ENCODE measurements at places on chromosomes 16 and 17.

- no peak for DNase-seq
Observed at GRCh38 chr16:47916266-47916665, 239.5 kb downstream of the ABCC12 start.

GRCh38 chr16:17149904-17150483, 320.8 kb downstream of the XYLT1 start:
- no peak for DNase-seq

DNA sequence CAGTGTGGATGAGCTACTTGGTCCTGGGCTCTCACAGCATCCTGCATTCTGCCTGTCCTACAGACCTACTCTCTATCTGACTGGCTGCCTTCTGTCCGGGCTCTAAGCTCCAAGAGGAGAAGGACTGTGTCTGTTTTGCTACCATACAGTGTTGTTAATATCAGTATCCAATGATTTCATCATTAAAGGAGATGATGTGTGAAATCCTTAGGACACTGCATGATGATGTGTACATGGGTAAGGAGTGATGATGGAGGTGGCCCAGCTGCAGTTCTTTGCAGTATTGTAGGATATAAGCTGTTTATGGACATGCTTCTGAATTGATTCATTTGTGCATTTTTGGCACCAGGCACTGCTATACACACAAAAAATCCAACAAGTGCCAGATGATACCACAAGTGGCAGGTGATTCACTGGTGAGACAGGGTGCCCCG, 536.9 kb upstream of the CDH11 start:
- no peak for DNase-seq

- no peak for DNase-seq
Observed at GRCh38 chr17:7988750-7989178, 13.7 kb upstream of the GUCY2D start.

DNA sequence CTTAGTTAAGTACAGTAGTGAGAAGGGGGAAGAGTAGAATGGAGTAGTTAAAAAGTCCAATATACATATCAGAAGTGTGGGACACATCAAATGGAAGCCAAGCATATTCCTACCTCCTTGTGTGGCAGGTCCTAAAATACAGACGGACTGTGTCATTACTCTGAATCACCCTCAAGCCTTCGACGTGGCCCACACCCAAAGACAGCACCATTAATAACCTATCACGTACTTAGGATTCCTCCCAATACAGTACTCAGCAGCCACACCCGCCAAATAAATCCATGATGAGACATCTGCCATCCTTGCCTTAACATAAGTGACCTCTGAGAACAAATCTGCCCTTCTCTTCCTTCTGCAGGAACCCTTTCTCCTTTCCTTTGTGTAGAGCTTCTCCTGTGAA, 38.9 kb downstream of the UBE2G1 start:
- no peak for DNase-seq

- no peak for DNase-seq
Observed at GRCh38 chr17:61238455-61238933, 161.1 kb upstream of the TBX2 start.

- DNase-seq = no peak
Observed at GRCh38 chr17:5200360-5200759, 8.7 kb upstream of the ZNF594 start.

DNA sequence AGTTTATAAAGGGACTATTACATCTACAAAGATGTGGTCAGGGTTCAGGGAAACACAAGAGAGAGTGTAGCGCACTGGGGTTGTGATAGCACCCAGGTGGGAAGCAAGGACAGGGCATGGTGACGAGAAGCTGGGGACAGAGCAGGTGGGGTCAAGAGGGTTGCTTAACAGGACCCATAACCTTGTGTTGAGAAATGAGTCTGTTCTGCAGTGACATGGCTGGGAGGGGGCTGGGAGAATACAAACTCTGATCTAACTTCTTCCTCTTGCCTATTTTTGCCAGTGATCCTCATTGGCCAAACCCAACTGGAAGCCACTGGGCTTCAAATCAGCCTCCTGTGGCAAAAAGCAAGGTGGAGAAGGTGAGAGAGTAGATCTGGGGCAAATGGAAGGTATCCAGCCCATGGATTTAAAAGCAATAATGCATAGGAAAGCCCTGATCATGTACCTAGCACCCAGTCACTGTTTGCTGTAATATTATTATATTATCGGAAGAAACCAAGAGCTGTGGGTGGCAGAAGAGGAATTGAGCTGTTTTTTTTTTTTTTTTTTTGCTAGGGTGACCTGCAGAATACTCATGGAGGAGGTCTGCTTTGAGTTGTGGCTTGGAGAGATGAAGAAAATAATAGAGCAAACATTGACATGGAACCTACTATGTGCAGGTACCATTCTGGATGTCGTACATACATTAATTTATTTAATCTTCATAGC, 76.9 kb upstream of the ZFHX3 start:
- no peak for DNase-seq

GRCh38 chr16:46884513-46885293, 541 bp downstream of the GPT2 start:
- DNase-seq = no peak

GRCh38 chr16:83117810-83118209, 491.0 kb downstream of the CDH13 start:
- no peak for DNase-seq

DNA sequence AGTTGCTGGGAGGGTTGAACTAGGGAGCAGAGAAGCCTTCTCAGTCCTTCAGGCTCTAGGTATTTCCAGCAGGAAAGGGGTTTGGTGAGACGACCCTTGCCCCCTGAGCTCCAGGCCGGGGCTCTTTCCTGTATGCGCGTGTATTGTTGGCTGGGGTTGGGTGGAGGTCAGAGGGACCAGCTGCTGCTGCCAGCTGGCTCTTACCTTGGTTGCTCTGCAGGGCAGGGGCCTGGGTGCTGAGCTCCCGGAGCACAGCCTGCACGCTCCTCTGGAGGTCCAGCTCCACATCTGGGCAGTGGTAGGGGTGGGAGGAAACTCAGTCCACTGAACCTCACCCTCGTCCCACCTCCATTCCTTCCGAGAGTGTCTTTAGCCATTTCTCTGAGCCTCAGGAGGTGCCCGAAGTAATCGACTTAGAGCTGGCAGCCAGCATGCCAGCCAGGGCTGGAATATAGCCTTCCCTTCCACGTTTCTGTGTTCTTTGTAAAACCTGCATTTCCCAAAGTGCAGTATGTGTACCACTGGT, 28.0 kb downstream of the PIK3R6 start:
- no peak for DNase-seq

DNA sequence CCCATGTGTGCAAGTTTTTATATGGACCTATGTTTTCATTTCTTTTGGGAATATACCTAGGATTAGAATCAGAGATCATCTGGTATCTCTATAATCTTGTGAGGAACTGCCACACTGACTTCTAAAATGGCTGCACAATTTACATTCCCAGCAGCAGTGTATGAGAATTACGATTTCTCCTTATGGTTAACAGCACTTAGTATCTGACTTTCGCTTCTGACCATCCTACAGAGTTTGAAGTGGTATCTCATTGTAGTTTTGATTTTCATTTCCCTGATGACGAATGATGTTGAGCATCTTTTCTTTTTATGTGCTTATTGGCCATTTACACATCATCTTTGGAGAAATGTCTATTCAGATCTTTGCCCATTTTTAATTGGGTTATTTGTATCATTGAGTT, 10.0 kb downstream of the C16orf96 start:
- no peak for DNase-seq

DNA sequence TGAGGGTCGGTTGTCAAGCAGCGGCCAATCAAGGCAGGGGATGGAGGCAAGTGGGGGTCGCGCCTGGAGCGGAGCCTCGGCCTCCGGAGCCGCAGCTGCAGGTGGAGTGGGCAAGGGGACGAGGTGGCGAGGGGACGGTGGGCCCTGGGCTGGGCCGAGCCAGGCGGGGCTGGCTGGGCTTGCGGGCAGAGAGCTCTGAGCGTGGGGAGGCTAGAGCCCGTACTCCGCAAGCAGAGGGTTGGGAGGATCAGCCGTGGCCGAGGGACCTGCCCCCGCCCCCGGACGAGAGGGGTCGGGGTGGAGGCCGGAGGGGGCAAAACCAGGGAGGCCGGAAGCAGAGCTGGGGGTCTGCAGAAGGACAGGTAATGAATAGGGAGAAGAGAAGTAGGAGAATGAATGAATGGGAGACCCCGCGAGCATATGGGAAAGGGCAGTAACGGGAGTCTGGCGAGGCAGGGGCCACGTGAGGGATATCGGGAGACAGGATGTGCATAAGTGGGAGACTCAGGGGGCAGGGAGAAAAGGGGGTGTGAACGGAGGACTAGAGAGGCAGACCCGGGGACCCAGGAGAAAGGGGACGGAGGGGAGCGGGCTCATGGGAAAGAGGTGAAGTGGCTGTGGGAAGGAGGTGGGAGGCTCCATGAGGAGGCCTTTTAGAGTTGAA, at the start of gene KATNB1:
KATNB1 (plus strand) TSS at position 16 of the 664 bp plus-strand sequence. CDS start 1,474 bp downstream, outside the sequence.
- DNase-seq = no peak

- DNase-seq = no peak
Observed at GRCh38 chr17:82276938-82277337, 3.4 kb upstream of the CSNK1D start.

DNA sequence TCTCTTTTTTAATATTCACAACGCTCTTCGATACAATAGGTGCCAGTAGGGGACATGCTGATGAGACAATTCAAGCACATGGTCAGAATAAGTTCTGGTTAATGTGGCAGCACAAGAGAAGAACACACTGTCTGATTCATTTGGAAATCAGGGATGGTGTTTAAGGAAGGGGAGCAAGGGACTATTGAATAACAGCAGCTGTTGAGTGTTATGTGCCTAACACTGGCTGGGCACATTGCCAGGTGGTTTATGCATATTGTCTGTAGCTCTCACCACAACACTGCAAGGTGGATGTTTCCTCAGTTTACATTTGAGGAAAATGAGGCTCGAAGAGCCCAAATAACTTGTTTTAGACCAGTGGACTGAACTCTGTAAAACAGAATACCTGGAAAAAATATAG, 44.2 kb downstream of the LYRM9 start:
- DNase-seq = no peak

DNA sequence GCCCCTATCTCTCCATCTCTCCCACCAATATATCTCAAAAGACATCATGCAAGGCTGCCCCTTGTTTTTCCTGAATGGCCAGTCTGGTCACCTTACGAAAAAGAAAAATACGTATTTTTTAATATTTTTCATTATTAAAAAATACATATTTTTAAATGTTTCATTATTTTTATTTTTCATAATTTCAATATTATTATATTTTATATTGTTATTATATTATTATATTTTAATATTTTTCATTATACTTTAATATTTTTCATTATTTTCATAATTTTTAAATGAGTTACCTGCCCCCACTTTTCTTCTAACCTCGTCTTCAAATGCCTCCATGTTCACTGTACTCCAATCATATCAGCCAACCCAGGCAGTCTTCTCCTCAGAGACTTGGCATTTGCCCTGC, 116.0 kb upstream of the ERCC4 start:
- no peak for DNase-seq

GRCh38 chr17:60137731-60138130, 12.0 kb upstream of the CA4 start:
- no peak for DNase-seq

DNA sequence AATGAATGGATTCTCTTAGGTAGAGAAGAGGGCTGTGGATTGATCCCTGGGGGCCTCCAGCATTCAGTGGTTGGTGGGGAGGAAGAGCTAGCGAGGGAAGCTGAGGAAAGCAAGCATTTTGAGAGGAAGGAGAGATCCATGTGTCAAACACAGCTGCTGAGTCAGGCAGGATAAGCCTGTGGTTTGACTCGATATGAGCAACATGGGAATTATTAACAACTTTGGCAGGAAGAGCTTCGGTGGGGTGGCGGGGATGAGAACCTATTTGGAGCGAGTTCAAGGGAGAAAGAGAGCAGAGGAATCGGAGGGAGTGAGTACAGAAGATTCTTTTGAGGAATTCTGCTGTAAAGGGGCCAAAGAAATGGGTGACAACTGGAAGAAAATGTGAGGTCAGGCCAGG, 59.5 kb upstream of the CDC42EP4 start:
- no peak for DNase-seq

DNA sequence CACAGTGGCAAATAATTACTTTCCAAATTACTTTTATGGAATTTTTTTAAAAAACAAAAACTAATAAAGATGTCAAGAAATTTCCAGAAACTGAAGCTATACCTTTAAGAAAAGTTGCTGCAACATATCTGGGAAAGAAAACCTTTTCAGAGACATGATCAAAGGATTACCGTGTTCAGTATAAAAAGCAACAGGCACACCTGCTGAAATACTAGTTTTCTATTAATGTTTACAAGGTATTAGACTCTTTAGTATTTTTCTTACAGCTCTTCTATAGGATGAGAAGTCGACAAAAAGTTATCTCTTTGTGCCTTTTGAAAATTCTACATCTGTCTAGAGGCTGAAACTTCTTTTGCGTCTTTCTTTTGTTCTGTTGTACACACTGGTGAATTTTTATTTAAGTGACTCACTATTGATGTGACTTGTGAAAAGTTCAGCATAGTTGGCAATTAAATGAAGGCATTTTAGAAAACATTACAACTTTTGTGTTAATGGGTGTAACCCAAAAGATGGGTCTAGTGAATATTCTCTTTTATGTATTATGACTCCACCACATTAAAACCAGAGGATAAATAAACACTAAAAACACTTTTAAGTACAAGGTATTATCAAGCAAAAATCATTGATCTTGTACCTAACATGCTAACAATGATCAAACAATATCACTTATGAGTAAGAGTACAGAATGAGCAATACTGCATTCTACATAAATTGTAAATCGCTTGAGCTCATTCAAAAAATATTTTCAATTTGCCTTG, 23.8 kb downstream of the NACA2 start:
- DNase-seq = no peak

- no peak for DNase-seq
Observed at GRCh38 chr17:19703828-19704613, 12.4 kb downstream of the SLC47A2 start.

DNA sequence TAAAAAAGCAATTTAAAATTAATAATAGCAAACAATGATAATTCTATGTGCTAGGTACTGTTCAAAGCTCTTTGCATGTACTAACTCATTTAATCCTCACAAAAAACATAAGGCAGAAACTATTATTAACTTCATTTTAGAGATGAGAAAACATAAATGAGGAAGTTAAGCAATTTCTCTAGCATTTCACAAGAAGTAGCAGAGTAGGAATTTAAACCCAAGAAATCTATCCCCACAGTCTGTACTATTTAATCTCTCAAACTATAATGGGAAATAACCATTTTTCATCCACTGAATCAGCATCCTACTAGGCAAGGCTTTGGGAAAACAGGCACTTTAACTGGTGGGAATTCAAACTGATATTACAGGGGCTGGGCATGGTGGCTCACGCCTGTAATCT, 42.2 kb upstream of the INTS2 start:
- DNase-seq = no peak

DNA sequence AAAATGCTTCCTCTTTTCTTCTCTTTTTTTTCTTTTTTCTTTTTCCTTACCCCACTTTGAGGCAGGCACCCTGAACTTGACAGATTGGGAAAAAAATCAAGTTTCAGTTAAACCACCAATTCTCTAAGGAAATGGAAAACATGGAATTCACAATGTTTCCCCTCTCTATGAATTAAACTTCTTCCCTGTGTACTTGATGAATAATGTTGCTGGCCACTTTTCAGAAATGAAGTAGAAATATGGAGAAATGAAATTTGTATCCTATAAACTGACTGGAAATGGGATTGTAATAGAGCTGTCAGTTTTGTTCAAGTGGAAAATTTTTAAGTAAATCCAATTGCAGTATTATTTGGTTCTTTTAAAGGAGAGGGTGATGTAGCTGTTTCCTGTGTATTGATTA, 129.8 kb downstream of the CLEC16A start:
- no peak for DNase-seq

- DNase-seq = no peak
Observed at GRCh38 chr17:29838961-29839360, 91.1 kb downstream of the SSH2 start.
